Activated CD4-positive, alpha-beta T cell treated with anti-CD3 and anti-CD28 coated beads for 36 hours (primary cell): ENCODE measurements at places on chromosomes 3 and 15. TPM values are rescaled to one million over a fixed set of nuclear protein-coding genes. Genes with fewer than 3 reads are reported as not detected.
A peak's percentile ranks its signal among the peaks of the same experiment; 100 is the strongest.

The SH2D7 gene
- not detected for total RNA-seq

The DET1 gene
- total RNA-seq = 3.0 TPM

The NTRK3 gene
- total RNA-seq = 0.78 TPM

The CCR5 gene
- 0.25 TPM for total RNA-seq

The CEP152 gene
- total RNA-seq = 34.4 TPM

The LSMEM2 gene
- not detected for total RNA-seq

The SLTM gene
- total RNA-seq = 85.6 TPM

The ITGA11 gene
- total RNA-seq = 2.9 TPM

The NDUFAF3 gene
- total RNA-seq = 90.8 TPM

The SLC33A1 gene
- 19.9 TPM for total RNA-seq

The CAMP gene
- not detected for total RNA-seq

The TM2D3 gene
- total RNA-seq = 34.3 TPM

DNA sequence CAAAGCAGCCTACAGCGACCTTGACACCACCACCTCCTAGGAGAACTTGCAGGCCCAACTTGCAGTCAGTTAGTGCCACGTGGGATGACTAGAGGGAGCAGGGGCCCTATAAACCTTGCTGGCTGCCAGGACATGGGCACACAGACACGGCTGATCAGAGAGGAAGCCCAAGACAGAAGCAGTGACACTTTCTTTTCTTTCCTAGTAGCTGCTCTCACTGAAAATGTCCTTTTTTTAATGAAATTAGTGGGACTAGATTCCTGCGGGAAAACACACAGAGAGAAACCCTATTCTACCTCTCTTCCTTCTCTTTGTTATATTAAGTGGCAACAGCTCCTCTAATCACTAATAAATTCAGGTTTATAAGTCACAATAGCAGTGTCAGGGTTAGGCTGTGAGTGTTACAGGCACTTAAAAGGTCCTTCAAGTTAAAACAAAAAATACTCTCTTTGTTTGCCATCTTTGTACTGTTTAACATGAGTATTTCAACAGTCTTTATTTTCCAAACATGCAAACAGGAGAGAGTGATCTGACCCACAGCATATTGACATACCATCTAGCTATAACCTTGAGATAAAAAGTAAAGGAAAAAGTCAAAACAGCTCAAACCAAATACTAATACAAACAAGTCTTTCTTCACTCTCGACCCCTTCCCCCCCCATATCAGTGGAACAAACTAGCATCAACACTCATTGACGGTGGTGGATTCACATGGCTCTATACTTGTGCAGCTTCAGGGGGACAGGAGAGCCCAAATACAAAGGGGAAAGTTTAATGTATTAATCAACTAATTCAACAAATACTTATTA lies 2.1 kb upstream of the TMEM212 start:
- no peak overlapping the region for H3K27ac ChIP-seq
- no peak overlapping the region for H3K4me3 ChIP-seq
- H3K27me3 ChIP-seq = peaks cover 10% of the 10 kb centered on the region
- H3K36me3 ChIP-seq = no peaks in the 10 kb centered on the region
- no peak for DNase-seq

DNA sequence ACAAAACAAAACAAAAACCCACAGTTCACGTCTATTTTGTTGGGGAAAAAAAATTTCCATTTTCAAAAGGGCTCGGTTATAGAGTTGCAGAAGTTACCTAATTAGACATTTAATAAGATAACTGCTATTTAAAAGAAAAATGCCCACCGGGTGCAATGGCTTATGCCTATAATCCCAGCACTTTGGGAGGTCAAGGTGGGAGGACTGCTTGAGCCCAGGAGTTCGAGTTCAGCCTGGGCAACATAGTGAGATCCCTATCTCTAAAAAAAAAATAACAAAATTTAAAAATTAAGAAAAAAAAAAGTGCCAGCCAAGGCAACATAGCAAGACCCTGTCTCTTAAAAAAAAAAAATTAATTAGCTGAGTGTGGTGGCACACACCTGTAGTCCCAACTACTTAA lies 19.2 kb downstream of the SEC11A start:
- H3K27me3 ChIP-seq = no peaks in the 10 kb centered on the region
- H3K4me3 ChIP-seq = no peak overlapping the region
- peaks cover 49% of the 10 kb centered on the region for H3K4me1 ChIP-seq
- H3K27ac ChIP-seq = no peak overlapping the region
- DNase-seq = no peak

DNA sequence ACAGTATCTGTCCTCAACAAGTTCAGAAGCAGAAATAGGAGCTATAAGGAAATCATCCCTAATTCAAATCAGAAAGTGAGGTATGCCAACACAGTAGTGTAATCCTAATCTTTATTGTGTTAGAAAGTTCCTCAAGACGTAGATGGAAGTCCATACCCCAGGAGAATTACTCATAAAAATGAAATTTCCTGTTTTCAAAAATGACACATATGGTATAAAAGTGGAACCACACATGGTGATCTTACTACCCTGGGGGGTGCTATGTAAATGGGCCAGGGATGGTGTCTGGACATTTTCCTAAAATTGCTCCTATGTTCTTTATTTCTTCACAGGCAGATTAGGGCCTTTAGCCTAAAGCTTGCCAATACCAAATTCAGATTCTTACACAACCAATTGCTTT lies 204.1 kb downstream of the ARRDC4 start:
- no peaks in the 10 kb centered on the region for H3K27me3 ChIP-seq
- peaks cover 17% of the 10 kb centered on the region for H3K4me1 ChIP-seq
- H3K4me3 ChIP-seq = no peak overlapping the region
- no peaks in the 10 kb centered on the region for H3K36me3 ChIP-seq
- DNase-seq = no peak

DNA sequence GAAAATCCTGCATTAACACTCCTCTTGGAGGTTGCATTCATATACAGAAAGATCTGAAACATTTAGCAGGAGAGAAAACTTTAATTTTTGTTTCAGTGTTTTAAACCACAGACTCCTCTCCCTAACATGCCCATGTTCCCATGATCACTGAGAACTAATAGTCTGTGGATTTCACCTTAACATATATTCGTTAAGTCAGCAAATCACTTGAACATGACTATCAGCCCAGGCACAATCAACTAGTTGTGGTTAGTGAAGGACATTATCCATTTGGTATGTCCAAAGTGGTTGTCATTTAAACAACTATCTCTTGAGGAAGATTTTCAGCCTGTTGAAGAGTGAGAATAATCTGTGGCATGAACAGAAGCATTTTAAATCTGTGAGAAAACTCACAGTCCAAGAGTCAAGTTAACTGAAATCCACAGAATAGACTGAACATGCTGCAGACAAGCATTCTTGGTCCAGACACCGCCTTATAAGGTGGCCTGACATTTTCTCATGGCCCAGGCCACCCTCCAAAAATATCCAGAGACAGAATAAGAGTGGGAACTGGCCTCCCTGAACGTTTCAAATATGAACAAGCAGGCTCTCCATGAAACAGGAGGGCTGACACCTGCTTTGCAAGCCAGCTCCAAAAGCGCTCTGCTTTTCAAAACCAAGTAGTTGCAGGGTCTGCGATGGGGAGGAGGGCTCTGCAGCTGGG lies 39.9 kb upstream of the ADCY5 start:
- H3K27ac ChIP-seq = no peak overlapping the region
- no peak overlapping the region for H3K4me3 ChIP-seq
- no peaks in the 10 kb centered on the region for H3K4me1 ChIP-seq
- H3K36me3 ChIP-seq = peaks cover 2% of the 10 kb centered on the region
- DNase-seq = no peak

GRCh38 chr15:77001351-77001750 lies 6.4 kb downstream of the PSTPIP1 start:
- H3K4me3 ChIP-seq = peak overlapping the region; percentile 46
- H3K36me3 ChIP-seq = peaks cover 68% of the 10 kb centered on the region
- DNase-seq = no peak
- H3K27me3 ChIP-seq = no peaks in the 10 kb centered on the region
- peak overlapping the region; percentile 63 for H3K27ac ChIP-seq
- peaks cover 88% of the 10 kb centered on the region for H3K4me1 ChIP-seq

GRCh38 chr3:143955113-143955512 lies 16.5 kb upstream of the DIPK2A start:
- H3K27ac ChIP-seq = no peak overlapping the region
- H3K27me3 ChIP-seq = peaks cover 9% of the 10 kb centered on the region
- H3K4me3 ChIP-seq = no peak overlapping the region
- no peaks in the 10 kb centered on the region for H3K4me1 ChIP-seq
- DNase-seq = no peak

GRCh38 chr15:63057468-63058345 lies 15.2 kb downstream of the TPM1 start:
- H3K36me3 ChIP-seq = peaks cover 15% of the 10 kb centered on the region
- no peak overlapping the region for H3K27ac ChIP-seq
- H3K4me1 ChIP-seq = peaks cover 5% of the 10 kb centered on the region
- H3K27me3 ChIP-seq = no peaks in the 10 kb centered on the region

GRCh38 chr3:192879346-192880031 lies 38.2 kb downstream of the MB21D2 start:
- no peak overlapping the region for H3K27ac ChIP-seq
- H3K4me3 ChIP-seq = no peak overlapping the region
- no peaks in the 10 kb centered on the region for H3K36me3 ChIP-seq
- peaks cover 9% of the 10 kb centered on the region for H3K27me3 ChIP-seq
- H3K4me1 ChIP-seq = peaks cover 3% of the 10 kb centered on the region
- DNase-seq = no peak

- H3K27ac ChIP-seq = no peak overlapping the region
- no peak for DNase-seq
- no peaks in the 10 kb centered on the region for H3K4me1 ChIP-seq
- no peaks in the 10 kb centered on the region for H3K36me3 ChIP-seq
- peaks cover 2% of the 10 kb centered on the region for H3K27me3 ChIP-seq
- H3K4me3 ChIP-seq = no peak overlapping the region
Measured at GRCh38 chr3:23189187-23189586, 13.9 kb upstream of the UBE2E2 start.

GRCh38 chr3:105422645-105423044 lies 55.9 kb downstream of the ALCAM start:
- H3K4me1 ChIP-seq = no peaks in the 10 kb centered on the region
- H3K27me3 ChIP-seq = peaks cover 7% of the 10 kb centered on the region
- no peak overlapping the region for H3K4me3 ChIP-seq

- no peak overlapping the region for H3K27ac ChIP-seq
- no peaks in the 10 kb centered on the region for H3K4me1 ChIP-seq
- peaks cover 5% of the 10 kb centered on the region for H3K27me3 ChIP-seq
- H3K36me3 ChIP-seq = no peaks in the 10 kb centered on the region
Measured at GRCh38 chr3:5565026-5565425, 377.5 kb downstream of the EDEM1 start.

- peak; percentile 5 for DNase-seq
- no peaks in the 10 kb centered on the region for H3K36me3 ChIP-seq
- H3K27ac ChIP-seq = no peak overlapping the region
Measured at GRCh38 chr3:114850898-114851297, 296.2 kb downstream of the ZBTB20 start.

- peaks cover 2% of the 10 kb centered on the region for H3K36me3 ChIP-seq
- peak overlapping the region; percentile 98 for H3K27ac ChIP-seq
Measured at GRCh38 chr3:136752422-136753325, 496 bp upstream of the STAG1 start.

DNA sequence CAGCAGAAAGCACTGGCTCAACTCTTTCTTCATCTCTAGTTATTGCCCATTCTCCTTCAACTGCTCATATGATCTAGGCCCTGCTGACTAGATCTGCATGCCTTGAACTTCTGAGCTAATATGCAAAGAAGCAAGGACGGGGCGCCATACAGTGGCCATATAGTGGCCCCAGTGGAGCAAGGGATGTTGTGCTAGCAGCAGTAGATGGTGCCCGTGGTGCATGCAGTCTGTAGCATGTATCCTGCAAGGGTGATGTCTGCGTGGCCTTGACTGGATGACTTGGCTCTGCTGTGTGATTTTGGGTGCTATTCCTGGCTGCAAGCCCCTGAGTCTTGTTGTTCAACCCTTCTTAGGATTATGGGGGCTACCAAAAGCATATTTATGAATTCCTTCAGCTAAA lies 12.2 kb upstream of the NMD3 start:
- H3K27me3 ChIP-seq = no peaks in the 10 kb centered on the region
- DNase-seq = no peak
- no peaks in the 10 kb centered on the region for H3K4me1 ChIP-seq
- no peak overlapping the region for H3K4me3 ChIP-seq
- no peaks in the 10 kb centered on the region for H3K36me3 ChIP-seq

DNA sequence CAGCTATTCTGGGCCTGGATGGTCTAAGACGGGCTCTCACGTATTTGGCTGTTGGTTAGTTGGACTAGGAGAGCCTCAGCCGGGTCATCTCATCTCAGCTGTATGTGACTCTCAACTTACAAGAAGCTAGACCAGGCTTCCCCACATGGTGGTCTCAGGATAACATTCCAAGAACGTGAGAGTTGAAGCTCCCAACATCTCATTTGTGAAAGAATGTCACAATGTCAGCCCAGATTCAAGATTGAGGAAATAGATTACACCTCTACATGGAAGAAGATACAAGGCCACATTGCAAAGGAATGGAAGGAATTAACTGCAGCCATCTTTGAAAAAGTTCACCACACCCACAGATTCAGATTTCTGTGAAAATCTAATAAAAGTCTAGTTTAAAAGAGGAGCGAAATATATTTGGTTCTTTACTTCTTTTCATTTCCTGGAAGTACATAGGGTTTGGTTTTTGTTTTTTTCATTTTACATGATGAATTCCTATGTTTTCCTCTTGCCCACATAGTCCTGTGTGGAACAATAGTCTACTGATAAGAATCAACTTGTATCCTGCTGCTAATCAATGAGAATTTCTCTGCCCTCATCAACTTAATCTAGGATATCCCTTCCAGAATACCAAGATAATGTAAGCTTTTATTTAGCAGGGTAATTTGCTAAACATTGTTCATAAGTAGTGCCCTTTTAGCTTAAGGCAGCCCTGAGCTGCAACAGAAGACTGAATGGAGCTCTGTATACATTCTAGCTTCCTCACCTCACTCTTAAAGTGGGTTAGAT lies 116.5 kb downstream of the CMSS1 start:
- DNase-seq = no peak
- H3K36me3 ChIP-seq = peaks cover 10% of the 10 kb centered on the region
- no peaks in the 10 kb centered on the region for H3K27me3 ChIP-seq
